ENCODE measurements at places on chromosomes 4 and X.

DNA sequence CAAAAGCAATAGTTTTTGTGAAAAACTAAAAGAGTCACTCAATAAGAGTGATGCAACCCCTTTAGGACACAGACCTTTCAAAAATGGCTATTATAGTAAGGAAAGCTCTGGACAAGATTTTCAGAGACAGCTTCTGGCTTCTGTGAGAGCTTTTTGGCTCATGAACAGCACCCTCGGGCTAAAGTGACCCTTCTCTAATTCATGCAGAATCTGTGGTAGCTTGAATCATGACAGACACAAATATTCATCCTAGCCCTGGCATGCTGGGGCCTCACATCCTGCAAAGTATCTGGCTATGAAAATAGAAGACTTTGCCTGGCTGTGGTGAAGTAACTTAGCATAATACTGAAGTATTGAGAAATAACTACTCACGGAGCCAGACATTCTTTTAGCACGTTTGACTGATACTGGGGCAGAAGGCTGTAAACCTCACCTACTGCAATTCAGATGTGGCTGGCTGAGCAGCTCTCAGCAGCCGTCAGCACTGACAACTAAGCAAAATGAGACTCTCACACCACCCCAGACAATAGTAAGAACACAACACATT is 327.3 kb downstream of the MAPK10 start:
- DNase-seq: no peak

DNA sequence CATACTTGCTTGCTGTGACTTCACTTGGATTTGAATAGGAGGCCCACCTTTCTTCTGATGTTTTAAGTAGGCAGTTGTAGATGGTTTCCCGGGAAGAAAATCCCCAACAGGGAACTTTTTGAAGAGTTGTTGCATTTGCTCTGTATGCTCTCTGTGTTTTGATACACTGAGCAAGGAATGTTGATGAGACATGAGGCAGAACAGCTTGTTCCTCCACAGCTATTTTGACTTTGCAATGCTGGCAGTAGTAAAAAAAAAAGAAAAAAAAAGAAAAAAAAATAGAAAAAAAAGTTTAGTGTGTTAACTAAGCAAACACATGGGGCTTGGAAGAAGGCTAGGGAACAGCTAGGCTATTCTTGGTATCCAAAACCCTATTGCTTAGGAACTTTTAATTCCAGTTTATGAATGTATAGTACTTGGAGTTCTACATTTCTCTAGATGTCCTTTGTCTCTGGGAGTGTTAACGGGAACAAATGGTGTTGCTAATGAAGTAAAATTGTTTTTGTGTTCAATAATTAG is 23.4 kb upstream of the PAQR3 start:
- DNase-seq: no peak

DNA sequence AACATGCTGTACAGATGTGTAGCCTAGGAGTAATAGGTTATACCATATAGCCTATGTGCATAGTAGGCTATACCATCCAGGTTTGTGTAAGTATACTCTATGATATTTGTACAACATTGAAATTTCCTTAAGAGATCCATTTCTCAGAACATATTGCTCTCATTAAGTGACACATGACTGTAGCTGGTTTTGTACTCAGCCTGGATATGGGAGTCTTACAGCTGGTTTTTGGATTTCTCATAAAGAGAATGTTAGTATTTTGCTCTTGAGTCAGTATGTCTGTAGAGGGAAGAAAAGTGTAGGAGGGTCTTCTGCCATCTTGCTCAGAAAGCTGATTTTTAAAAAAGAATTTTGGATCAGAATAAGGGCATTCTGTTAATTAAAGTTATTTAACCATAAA is 85.3 kb downstream of the SMARCA5 start:
- DNase-seq: no peak

- DNase-seq: no peak
Measured at GRCh38 chr4:148089624-148090023, 352.6 kb downstream of the NR3C2 start.

DNA sequence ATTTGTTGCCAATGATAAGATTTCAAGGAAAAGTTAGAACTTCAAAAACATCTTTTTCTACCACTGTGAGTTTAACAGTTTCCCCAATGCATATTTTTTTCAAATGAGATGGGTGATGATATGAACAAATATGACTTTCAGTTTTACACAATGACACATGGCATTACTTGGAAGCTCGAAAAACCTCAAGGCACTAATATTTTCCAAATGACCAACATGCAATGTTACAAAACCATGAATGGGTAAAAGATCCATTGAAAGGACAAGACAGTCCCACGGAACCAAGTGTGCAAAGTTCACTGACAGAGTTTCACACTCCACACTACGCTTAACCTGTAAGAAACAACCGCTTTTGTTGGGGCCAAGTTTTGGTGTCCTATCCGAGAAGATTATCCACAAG is 84.5 kb downstream of the CD99L2 start:
- DNase-seq: no peak

DNA sequence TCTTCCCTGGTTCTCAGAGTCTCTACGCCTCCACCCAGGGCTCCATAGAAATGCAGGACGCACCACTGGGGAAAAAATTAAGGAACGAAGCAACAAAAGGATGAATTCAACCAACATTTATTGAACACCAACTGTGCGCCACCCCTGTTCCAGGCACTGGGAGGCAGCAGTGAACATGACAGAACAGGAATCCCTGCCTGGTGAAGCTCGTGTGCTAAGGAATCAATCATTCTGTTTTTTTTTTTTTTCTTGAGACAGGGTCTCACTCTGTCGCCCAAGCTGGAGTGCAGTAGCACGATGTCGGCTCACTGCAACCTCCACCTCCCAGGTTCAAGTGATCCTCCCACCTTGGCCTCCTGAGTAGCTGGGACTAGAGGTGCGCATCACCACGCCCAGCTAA is 1.9 kb upstream of the FTSJ1 start:
- no peak for DNase-seq

- DNase-seq: no peak
Measured at GRCh38 chrX:154791939-154792338, 13.3 kb downstream of the MPP1 start.

DNA sequence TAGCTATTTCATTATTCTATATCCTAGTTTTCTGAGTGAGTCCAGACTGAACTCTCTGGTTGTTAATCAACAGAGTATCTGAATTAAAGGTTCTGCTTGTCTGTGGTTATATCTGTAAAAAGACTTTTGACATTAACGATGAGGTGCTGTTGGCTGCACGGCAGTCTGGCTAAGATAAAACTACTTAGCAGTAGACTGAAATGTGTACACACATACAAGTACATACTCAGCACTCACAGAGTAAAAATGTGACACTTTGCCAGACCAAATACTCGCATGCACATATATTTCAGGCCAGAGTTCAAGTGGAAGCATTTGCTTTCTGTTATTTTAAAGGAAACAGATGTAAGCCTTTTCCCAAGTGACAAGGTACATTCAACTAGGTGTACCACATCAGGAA is 80.5 kb downstream of the PRDM5 start:
- no peak for DNase-seq
